ENCODE measurements at places on chromosomes 11 and 22. TPM values are rescaled to one million over a fixed set of nuclear protein-coding genes. Genes with fewer than 3 reads are reported as not detected.

CYTH4 gene
- total RNA-seq, result 0.07 TPM

CYB5R2 gene
- total RNA-seq, result 17.9 TPM

CNTF gene
- 1.2 TPM for total RNA-seq

SGSM1 gene
- not detected for total RNA-seq

CCDC89 gene
- total RNA-seq, result not detected

Measured in epithelial cell of proximal tubule (primary cell).